Activated CD4-positive, alpha-beta memory T cell treated with anti-CD3 and anti-CD28 coated beads, Interleukin-2, amount 10 ng/mL, durations not matched to agents 7 days and 5 days (primary cell): ENCODE measurements at places on chromosomes 5 and 9. TPM values are rescaled to one million over a fixed set of nuclear protein-coding genes. Genes with fewer than 3 reads are reported as not detected.

GRCh38 chr5:178464431-178465048, 125.7 kb downstream of the COL23A1 start:
- DNase-seq: no peak

DNA sequence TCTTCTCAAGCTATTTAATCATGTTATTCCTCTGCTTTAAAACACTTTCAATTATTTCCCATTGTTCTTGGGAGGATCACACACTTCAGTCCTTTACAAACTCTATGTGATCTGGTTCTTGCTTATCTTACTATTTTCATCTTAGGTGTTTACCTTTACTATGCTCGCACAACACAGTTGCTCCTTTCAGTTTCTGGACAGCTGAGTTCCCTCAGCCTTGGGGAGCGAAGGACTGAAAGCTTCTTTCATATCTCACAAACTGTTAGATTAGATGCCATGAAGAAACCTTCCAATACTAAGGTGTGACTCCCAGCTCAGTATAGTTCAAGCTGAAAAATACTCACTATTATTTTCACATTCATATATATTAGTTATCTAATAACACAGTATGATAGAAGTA, 117.9 kb downstream of the CDC42SE2 start:
- no peak for DNase-seq

ALDH1A1 gene
- not detected for total RNA-seq

TAF9 gene
- 46.8 TPM for total RNA-seq
